ENCODE measurements at places on chromosomes 3 and 15.

DNA sequence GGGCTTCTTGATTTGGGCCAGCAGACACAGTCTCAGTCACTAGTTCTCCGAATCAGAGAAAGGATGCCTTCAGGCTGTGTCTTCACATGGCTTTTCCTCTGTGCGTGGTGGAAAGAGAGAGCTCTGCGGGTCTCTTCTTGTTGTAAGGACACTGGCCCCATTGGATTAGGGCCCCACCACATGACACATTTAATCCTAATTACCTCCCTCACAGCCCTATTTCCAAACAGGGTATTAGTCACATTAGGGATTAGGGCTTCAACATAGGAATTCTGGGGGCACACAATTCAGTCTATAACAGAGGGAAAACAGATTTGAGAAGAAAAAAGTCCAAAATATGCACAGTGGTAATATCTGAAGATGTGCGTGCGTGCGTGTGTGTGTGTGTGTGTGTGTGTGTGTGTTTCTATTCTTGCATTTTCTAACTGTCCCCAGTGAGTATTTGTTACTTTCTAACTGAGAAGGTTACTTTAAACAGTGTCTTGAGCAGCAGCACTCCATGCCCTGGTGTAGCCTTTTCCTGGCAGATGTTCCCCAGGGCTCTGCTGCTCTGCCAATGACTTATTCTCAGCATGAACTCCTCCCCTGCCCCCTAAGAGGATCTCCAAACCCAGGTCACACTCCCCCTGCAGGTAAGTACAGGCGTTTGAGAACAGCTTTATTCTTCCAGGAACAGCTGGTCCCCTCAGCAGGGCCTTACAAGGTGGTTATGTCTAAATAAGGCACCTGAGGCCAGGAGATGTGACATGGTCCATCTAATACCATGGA, 72.9 kb downstream of the RPL39L start:
- DNase-seq = no peak

DNA sequence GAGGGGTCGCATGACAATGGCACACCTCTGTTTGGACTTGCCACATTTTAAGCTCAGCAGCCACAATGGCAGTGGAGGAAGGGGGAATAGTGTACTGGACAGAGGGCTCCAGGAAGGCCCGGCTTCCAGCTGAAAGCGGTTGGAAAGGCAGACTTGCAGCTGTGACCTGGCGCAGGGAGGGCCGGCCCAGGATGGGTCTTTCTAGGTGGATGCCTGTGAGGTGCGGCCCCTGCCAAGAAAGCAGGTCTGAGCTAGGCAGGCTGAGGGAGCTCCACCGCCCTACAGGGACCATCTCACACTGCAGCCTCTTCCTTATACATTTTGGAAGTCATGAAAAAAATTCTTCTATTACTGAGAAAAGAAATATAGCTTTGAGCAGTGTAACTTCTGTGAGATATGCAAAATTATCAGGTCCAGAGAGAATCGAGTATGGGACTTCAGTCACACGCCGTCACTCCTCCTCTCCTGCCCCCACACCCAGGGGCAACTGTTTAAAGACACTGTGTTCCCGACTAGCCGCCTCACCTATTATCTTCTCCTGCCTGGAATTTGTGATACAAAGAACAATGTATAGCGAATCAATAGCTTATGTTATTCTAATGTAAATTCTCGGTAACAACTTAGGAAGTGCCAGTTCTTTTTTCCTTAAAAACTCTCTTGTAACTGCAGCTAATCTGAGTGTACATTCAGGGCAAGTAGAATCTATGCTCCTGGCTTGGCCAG, 331.0 kb downstream of the OCA2 start:
- DNase-seq = no peak

GRCh38 chr3:95798628-95799027, 1015.8 kb upstream of the EPHA6 start:
- no peak for DNase-seq

DNA sequence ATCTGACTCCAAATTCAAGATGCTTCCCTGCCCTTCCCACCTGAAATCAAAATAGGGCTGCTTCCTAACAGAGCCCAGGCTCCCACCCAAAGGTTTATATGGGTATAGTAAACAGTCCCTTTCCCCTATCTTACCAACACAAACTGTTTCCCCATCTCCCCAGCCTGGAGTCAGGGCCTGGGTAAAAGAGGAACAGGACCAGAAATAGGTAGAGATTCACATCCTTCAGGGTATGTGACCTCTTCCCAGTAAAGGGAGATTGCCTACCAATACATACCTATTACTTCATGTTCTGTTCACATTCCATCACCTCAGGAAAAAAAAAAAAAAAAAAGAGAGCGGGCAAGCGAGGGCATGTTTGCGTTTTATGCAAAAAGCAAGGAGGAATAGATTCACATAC, 9.7 kb upstream of the SHF start:
- DNase-seq = no peak

DNA sequence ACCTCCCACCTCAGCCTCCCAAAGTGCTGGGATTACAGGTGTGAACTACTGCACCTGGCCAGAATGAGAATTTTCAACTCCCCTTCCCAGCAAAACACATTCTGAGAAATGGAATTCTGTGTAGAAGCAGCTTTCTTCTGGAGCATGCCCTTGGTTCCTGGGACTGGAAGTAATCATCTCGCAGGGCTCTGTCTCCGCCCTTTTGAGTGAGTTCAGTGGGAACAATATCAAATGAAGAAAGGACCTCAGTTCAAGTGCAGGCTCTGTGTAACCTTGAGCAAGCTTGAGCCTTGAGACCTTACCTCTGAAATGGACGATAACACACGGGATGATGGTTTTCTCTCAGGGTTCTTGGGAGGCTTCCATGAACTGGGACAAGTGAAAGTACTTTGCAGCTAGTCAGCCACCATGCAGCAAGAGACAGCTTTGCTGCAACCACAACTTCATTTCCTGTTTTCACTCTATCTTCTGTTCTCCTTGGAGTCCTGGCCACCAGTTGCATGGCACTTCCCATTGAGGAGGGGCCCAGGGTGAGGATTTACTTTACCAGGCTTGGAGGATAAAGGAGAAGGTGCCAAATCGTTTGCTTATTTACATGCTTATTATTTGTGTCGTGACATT, 35.7 kb upstream of the IGF1R start:
- no peak for DNase-seq

DNA sequence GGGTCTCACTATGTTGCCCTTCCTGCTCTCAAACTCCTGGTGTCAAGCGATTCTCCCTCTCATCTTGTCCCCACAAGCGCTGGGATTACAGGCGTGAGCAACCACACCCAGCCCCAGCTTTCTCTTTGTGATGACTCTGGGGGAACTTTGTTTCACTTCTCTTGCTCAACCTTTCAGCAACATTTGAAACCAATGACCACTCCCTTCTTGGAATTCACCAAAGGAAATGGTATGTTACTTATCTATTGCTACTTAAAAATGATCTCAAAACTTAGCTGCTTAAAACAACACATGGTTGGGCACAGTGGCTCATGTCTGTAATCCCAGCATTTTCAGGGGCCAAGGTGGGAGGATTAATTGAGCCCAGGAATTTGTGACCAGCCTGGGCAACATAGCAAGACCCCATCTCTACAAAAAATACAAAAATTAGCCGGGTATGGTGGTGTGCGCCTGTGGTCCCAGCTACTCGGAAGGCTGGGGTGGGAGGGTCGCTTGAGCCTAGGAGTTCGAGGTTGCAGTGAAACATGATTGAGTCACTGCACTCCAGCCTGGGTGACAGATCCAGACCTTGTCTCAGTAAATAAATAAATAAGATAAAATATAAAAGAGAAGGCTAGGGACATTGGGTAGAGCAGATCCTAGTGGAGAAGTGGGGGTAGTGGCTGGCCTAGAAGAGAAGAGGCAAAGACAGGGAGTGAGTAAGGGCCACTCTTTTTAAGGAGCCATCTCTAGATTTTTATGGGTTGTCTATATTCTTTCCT, 10.3 kb upstream of the COPG1 start:
- DNase-seq = no peak

- no peak for DNase-seq
Observed at GRCh38 chr3:52262447-52262846, 16.0 kb downstream of the WDR82 start.

GRCh38 chr3:152556731-152557254, 278.1 kb upstream of the P2RY1 start:
- peak; percentile 66 for DNase-seq

- DNase-seq = no peak
Observed at GRCh38 chr3:105431200-105431599, 64.5 kb downstream of the ALCAM start.

DNA sequence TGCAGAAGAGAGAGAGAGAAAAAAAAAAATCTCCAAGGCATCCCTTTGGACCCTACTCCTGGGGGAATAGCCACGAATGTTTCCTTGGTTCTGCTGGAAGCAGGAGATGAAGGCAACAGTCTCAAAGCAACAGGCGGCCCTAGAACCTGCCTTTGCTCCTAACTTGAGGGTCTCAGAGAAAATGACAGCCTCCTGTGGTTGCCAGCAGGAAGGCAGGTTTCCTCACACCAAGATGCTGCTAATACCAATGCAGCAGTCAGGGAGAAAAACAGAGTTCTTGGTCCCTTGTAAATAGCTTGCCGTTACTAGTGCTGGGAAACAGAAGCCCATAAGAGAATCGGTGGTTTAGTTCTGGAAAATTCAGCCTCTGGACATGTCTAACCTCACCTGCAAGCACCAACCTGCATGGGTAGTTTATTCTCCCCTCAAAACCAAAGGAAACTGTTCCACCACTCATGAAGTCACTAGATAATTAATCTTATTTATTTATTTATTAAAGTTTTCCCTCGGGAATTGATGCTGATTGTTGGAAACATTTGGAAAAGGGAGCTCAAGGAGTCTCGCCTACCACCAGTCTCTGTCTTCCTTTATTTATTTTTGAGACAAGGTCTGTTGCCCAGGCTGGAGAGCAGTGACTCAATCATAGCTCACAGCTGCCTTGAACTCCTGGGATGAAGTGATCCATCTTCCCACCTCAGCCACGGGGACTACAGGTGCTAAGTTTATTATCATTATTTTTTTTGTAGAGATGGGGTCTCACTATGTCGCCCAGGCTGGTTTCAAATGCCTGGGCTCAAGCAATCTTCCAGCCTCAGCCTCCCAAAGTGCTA, 883 bp upstream of the FRMD4B start:
- DNase-seq = no peak

DNA sequence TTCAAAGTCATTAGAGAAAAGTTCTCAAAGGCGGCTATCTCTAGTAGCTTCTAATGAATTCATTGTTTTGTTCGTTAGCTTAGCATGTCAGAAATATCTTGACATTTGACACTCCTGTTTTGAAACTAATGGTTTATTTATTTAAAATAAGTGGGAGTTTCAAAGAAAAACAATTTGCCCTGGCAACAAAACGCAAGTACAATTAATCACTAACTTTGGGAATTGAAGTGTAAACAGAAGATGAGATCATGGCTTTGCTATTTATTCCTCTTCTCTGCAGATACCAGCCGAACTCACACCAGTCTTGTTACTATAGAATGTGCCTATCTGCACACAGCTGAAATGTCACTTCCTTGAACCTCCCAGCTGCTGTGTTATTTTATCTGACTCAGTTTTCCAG, 27.5 kb downstream of the MASP1 start:
- DNase-seq = no peak

- no peak for DNase-seq
Observed at GRCh38 chr3:184562878-184563560, 1.4 kb downstream of the EPHB3 start.

GRCh38 chr3:60854791-60855190, 396.5 kb downstream of the FHIT start:
- DNase-seq = no peak

GRCh38 chr3:197742787-197743186, 6.1 kb upstream of the RUBCN start:
- no peak for DNase-seq

DNA sequence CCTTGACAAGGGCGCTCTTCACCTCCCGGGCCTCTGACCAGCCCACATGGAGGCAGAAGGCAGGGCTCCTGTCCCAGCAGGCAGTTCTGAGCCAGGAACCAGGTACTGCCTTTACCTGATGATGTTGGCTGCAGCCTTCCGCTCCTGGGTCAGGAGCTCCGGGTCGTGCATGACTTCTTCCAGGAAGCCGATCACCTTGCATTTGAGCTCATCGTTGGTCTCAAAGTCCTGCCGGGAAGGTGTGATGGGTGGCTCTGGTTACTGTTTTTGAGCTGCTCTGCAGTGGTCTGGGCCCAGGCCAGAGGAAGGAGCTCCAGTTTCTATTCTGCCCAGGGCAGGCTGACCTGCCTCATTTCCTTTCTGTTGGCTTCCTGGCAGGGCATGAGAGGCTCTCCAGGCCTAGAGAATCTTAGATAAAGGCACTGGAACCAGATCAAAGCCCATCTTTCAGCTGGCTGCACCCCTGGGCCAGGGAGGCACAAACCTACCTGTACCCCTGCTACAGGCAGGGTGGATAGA, 53.2 kb upstream of the CTSH start:
- DNase-seq = no peak

DNA sequence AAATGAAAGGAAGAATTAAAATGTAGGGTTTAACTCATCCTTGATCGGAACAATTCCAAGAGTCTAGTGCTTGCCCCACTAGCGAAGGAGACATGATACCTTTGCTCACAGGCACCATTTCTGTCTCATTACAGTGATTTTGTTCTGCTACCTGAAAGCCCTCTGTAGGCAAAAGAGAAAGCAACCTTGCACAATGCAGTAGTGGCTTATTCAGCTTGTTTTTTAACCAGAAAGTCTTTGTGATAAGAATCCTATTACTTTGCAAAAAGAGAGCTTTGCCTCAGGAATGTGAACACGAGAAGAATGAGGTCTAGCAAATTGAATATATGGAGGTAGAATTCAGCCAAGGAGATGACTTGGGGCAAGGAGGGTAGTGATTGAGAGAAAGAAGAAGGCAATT, 684.4 kb downstream of the GRM7 start:
- no peak for DNase-seq
